ENCODE measurements at places on chromosomes 4 and X. TPM values are rescaled to one million over a fixed set of nuclear protein-coding genes. Genes with fewer than 3 reads are reported as not detected.

- no peak overlapping the region for H3K4me3 ChIP-seq
- no peak overlapping the region for H3K27ac ChIP-seq
- no peaks in the 10 kb centered on the region for H3K36me3 ChIP-seq
- H3K4me1 ChIP-seq, result no peaks in the 10 kb centered on the region
- DNase-seq, result no peak
Measured at GRCh38 chr4:40379248-40379647, 44.1 kb downstream of the CHRNA9 start.

Gene ATP2B3
- total RNA-seq, result not detected

- DNase-seq, result no peak
- H3K27ac ChIP-seq, result peak overlapping the region; percentile 46
- no peaks in the 10 kb centered on the region for H3K27me3 ChIP-seq
- no peak overlapping the region for H3K4me3 ChIP-seq
Measured at GRCh38 chr4:26936284-26937065, 75.8 kb downstream of the STIM2 start.

Gene CLDN22
- total RNA-seq, result not detected

DNA sequence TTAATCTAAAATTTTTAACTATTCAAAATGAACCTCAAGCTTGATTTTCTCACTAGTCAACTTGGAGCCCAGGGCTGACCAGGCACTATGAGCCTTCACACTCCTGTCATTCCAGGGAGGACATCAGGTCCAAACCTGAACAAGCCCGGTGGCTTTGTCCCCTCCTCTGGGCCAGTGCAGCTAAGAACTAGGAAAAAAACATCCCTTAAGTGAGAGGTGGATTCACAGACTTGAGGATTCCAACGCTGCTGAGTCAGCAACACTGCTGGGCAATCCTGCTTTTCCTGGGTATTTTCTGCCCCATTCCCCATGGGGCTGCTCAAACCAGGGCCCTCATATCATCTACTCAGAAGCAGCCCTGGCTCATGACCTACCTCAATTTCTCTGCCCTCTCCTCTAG is 4.0 kb downstream of the RNF212 start:
- no peak for DNase-seq
- H3K27me3 ChIP-seq, result peaks cover 20% of the 10 kb centered on the region
- H3K36me3 ChIP-seq, result no peaks in the 10 kb centered on the region
- H3K27ac ChIP-seq, result no peak overlapping the region
- H3K4me1 ChIP-seq, result no peaks in the 10 kb centered on the region

- H3K4me1 ChIP-seq, result peaks cover 28% of the 10 kb centered on the region
- DNase-seq, result peak; percentile 82
- H3K4me3 ChIP-seq, result peak within 1 kb of the TSS; percentile 100
- H3K27ac ChIP-seq, result peak within 1 kb of the TSS; percentile 100
Measured at GRCh38 chr4:48830706-48831531, at the start of gene OCIAD1. TSS of gene OCIAD1 (plus strand) at chr4:48831088. CDS start at chr4:48832625, 1,537 bp downstream.

DNA sequence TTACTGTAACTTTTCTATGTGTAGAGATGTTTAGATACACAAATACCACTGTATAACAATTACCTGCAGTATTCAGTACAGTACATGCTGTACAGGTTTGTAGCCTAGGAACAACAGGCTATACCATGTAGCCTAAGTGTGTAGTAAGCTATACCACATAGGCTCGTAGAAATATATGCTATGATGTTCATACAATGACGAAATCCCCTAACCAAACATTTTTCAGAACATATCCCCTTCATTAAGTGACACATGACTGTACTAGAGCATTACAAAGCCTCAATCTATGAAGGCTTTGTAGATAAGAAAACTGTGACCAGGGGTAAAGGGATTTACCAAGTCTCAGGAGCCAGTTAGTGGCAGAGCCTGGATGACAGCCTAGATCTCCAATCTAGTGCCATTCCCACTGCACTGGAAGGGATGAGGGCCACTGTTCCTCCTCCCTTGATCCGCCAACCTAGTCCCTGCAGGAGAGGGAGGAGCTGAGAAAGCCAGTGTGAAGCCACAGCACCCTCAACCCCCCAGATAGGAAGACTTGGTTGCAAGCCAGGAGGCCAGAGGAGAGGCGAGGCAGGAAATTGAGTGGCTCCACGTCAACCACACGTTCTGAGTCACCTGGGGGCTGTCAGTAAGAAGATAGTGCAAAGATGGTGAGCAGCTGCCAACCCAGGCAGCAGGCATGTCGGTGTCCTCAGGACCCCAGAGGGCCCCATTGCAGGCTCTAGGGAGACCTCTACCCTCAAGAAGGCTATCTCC is 227.7 kb downstream of the BCOR start:
- no peak for DNase-seq
- no peak overlapping the region for H3K27ac ChIP-seq
- no peak overlapping the region for H3K4me3 ChIP-seq
- H3K27me3 ChIP-seq, result no peaks in the 10 kb centered on the region
- H3K4me1 ChIP-seq, result peaks cover 3% of the 10 kb centered on the region
- H3K36me3 ChIP-seq, result no peaks in the 10 kb centered on the region

Gene ADH6
- not detected for total RNA-seq

DNA sequence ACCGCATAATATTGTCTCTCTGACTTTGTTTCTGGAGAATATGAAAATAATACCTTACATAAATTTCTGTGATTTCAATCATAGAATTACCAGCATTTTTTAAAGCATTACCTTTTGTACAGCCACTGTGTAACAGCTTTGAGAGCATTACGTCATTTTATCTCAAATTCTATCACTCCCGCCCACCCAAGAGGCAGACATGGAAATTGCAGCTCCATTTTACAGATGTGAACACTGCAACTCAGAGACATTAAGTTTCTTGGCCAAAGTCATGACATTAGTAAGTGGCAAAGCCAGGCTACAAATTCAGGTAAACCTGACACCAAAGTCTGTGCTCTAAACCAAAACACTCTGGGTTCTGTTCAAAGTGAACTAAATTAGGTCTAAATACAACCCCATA is 33.6 kb upstream of the KDR start:
- H3K27ac ChIP-seq, result no peak overlapping the region
- peaks cover 17% of the 10 kb centered on the region for H3K27me3 ChIP-seq
- H3K4me1 ChIP-seq, result no peaks in the 10 kb centered on the region
- no peak for DNase-seq

- H3K36me3 ChIP-seq, result no peaks in the 10 kb centered on the region
- no peak overlapping the region for H3K4me3 ChIP-seq
- H3K4me1 ChIP-seq, result no peaks in the 10 kb centered on the region
- no peaks in the 10 kb centered on the region for H3K27me3 ChIP-seq
- H3K27ac ChIP-seq, result no peak overlapping the region
- no peak for DNase-seq
Measured at GRCh38 chr4:32243926-32244325, 1523.8 kb downstream of the PCDH7 start.

- no peak overlapping the region for H3K27ac ChIP-seq
- H3K27me3 ChIP-seq, result peaks cover 3% of the 10 kb centered on the region
- no peaks in the 10 kb centered on the region for H3K4me1 ChIP-seq
- H3K4me3 ChIP-seq, result no peak overlapping the region
- no peak for DNase-seq
Measured at GRCh38 chr4:21304540-21304887, 604.3 kb downstream of the PACRGL start.

- no peak overlapping the region for H3K4me3 ChIP-seq
- DNase-seq, result no peak
- H3K36me3 ChIP-seq, result no peaks in the 10 kb centered on the region
- H3K4me1 ChIP-seq, result no peaks in the 10 kb centered on the region
Measured at GRCh38 chrX:67777148-67777547, 233.3 kb downstream of the AR start.

- no peaks in the 10 kb centered on the region for H3K4me1 ChIP-seq
- H3K4me3 ChIP-seq, result no peak overlapping the region
- H3K27ac ChIP-seq, result no peak overlapping the region
- H3K27me3 ChIP-seq, result no peaks in the 10 kb centered on the region
- no peaks in the 10 kb centered on the region for H3K36me3 ChIP-seq
Measured at GRCh38 chrX:146921204-146921603, 106.7 kb upstream of the CXorf51A start.

DNA sequence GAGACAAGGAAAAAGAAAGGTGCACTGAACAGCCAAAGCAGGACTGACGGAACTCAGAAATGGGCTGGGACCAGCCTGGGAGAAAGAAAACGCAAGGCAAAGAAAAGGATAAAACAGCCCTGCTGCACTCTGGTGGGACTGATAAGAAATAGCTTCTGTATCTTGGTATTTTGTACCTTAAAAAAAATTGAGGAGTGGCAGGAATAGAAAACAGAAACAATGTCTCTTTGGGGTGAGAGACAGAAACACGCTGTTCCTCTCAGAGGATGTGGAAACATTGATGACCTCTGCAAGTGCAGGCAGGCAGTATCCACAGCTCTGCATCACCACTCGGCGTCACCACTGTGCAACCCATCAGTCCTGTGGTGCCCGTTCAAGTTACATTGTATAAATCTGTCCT is 152.5 kb upstream of the SPRY1 start:
- no peaks in the 10 kb centered on the region for H3K27me3 ChIP-seq
- no peaks in the 10 kb centered on the region for H3K36me3 ChIP-seq
- no peak overlapping the region for H3K4me3 ChIP-seq
- no peak for DNase-seq
- H3K27ac ChIP-seq, result no peak overlapping the region

DNA sequence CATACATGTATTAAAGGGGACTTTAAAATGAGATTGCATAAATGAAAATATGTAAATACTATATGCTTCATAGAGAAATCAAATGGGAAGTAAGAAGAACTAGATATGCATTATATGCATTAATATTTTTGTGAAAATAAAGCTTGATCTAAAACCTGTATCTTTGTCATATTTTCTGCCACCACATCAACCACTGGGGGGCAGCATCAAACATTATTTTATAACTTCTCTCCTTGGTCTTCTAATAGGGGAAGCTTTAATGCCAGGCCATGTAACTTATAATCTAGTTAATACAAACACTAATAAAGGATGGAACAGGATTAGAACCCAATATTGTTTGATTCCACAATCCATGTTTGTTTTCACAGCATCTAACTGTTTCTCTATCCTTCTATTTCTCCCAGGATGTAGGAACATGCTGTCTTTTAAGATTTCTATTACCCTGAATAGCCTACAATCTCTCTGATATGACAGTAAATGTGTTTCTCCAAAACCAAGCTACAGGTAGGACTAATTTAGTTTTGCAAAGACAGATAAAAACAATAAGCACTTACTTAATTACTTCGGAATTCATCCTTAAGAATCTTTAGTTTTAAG is 10.0 kb downstream of the QRFPR start:
- H3K4me1 ChIP-seq, result no peaks in the 10 kb centered on the region
- no peak overlapping the region for H3K4me3 ChIP-seq
- no peaks in the 10 kb centered on the region for H3K27me3 ChIP-seq
- H3K36me3 ChIP-seq, result no peaks in the 10 kb centered on the region

DNA sequence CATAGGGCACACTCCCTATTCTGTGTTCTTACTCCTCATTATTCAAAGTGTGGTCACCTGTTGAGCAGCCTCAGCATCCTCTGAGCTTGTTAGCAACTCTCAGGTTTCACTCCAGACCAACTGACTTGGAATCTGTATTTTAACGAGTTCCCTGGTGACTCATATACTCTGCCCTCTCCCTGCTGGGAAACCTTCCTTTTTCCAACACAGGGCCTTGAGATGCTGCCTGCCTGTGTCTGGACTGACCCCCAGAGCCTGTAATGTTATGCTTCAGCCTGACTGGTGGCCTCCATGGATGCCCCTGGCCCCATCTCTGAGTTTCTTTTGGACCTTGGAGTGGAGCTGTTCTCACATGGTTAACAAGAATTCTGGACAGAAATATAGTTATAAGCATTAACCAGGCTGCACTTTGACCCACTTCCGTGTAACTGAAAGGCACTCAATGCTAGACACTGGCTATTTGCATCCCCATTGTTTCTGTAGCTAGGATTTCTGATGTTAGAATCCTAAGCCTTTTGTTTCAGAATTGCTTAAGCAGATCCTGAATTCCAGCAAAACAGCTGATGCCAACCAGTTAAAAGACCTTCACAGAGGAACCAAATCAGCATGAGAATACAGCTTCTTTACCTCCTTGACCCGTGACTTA is 262.6 kb downstream of the STIM2 start:
- no peak overlapping the region for H3K27ac ChIP-seq
- H3K36me3 ChIP-seq, result no peaks in the 10 kb centered on the region
- H3K4me3 ChIP-seq, result no peak overlapping the region
- no peaks in the 10 kb centered on the region for H3K4me1 ChIP-seq
- DNase-seq, result no peak

- H3K4me3 ChIP-seq, result no peak overlapping the region
- H3K4me1 ChIP-seq, result no peaks in the 10 kb centered on the region
- DNase-seq, result no peak
- no peaks in the 10 kb centered on the region for H3K36me3 ChIP-seq
Measured at GRCh38 chrX:141724186-141724585, 25.6 kb upstream of the SPANXD start.

- peaks cover 2% of the 10 kb centered on the region for H3K36me3 ChIP-seq
- no peaks in the 10 kb centered on the region for H3K27me3 ChIP-seq
- H3K4me3 ChIP-seq, result peak overlapping the region; percentile 92
- DNase-seq, result peak; percentile 68
- peak overlapping the region; percentile 88 for H3K27ac ChIP-seq
- peaks cover 29% of the 10 kb centered on the region for H3K4me1 ChIP-seq
Measured at GRCh38 chr4:55545641-55546505, 836 bp downstream of the CLOCK start.

Gene CXCL1
- total RNA-seq, result not detected

Gene GABRQ
- total RNA-seq, result not detected

DNA sequence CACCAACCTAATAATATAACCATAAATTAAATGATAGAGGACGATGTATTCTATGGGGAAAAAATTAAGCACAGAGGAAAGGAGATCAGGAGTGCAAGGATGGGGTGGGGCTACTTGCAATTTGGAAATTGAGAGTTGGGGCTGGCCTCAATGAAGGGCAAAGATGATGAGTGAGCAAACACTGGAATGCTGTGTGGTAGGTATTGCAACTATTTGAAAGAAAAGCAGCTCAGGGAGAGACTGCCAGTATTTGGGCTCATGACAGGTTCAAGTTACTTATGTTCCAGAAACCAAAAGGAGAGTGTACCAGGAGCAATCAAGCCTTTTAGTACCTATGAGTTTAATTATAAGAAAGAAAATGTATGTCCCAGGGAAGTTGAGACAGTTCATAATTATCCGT is 47.4 kb downstream of the ASIC5 start:
- H3K4me3 ChIP-seq, result no peak overlapping the region
- no peak overlapping the region for H3K27ac ChIP-seq
- no peak for DNase-seq
- no peaks in the 10 kb centered on the region for H3K36me3 ChIP-seq
- H3K27me3 ChIP-seq, result no peaks in the 10 kb centered on the region

Gene CD38
- 5.8 TPM for total RNA-seq

GRCh38 chrX:13821738-13822137 is 4.8 kb upstream of the GPM6B start:
- no peak for DNase-seq
- H3K4me3 ChIP-seq, result no peak overlapping the region
- no peaks in the 10 kb centered on the region for H3K4me1 ChIP-seq
- H3K36me3 ChIP-seq, result no peaks in the 10 kb centered on the region
- H3K27me3 ChIP-seq, result peaks cover 4% of the 10 kb centered on the region
- no peak overlapping the region for H3K27ac ChIP-seq

Gene CYLC1
- not detected for total RNA-seq

- H3K36me3 ChIP-seq, result no peaks in the 10 kb centered on the region
- no peaks in the 10 kb centered on the region for H3K27me3 ChIP-seq
- no peaks in the 10 kb centered on the region for H3K4me1 ChIP-seq
- DNase-seq, result no peak
- no peak overlapping the region for H3K4me3 ChIP-seq
Measured at GRCh38 chrX:80513625-80514024, 93.4 kb downstream of the TENT5D start.

GRCh38 chr4:61210186-61210939 is 10.2 kb downstream of the ADGRL3 start:
- peaks cover 2% of the 10 kb centered on the region for H3K27me3 ChIP-seq
- H3K4me1 ChIP-seq, result no peaks in the 10 kb centered on the region
- no peak overlapping the region for H3K27ac ChIP-seq
- H3K4me3 ChIP-seq, result no peak overlapping the region
- H3K36me3 ChIP-seq, result no peaks in the 10 kb centered on the region

Gene MAD2L1
- total RNA-seq, result 3.4 TPM

Gene MAGEA4
- total RNA-seq, result not detected
